ENCODE measurements at places on chromosomes 7 and 10.

DNA sequence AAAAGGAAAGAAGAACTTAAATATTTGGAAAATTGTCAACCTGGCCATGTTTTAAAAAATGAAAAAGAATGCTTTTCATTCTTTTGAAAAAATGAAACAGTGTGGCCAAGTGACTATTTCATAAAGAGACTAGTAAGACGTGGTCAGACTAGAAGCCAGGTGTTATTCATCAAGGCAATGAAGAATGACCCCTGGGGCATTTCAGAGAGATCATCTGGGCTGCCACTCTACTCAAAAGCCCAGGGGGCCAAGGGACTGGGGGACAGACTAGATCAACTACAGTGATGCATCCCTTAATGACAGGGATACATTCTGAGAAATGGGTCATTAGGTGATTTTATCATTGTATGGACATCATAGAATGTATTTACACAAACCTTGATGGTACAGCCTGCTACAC lies 199.4 kb downstream of the STK31 start:
- DNase-seq: no peak

GRCh38 chr10:25978771-25979170 lies 44.7 kb downstream of the MYO3A start:
- no peak for DNase-seq

DNA sequence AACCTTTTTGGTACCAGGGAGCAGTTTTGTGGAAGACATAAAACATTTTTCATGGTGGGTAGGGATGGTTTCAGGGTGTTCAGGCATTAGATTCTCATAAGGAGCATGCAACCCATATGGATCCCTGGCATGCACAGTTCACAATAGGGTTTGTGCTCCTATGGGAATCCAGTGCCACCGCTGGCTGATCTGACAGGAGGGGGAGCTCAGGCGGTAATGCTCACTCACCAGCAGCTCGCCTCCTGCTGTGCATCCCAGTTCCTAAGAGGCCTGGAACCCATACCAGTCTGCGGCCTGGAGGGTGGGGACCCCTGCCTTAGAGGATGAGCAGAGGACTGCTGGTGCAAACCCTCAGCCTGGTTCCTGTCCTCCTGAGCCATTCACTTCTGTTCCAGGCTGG lies 561.7 kb downstream of the SDK1 start:
- no peak for DNase-seq

DNA sequence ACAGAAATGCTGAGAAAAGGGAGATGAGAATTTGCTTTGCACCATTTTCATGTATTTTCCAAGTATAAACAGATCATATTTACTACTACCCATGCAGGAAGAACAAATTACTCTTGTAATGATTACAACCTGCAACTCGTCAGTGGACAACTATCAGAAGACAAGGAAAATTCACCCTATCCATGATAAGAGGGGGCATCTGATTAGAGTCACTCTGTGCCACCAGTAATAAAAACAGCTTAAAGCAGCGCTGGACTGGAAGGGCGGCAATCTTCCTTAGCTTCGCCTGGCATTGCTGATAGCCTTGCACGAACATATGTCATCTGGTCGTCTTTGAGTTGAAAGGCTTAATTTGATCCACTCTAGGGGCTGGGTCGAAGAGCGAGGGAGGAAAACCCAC lies 162.7 kb downstream of the SFMBT2 start:
- DNase-seq: no peak

DNA sequence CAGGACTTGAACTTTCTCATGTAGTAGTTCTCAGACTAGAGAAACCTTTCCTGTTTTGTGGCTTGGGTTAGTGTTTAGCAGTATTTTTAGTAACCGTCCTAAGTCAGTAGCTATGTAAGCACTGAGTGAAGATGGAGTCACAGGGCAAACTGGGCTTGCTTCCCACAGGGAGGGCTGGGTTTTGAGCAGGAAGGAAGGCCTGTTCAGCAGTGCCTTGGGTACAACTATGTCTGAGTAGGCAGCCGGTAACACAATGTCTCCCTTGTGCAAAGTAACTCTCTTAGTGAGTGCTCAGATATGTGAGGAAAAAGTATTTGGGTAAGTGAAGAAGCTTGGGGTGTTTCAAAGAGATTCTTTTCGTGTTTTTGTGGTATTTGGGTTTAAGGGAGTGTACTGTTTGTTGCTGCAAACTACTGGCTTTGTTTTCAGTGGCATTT lies 96.4 kb downstream of the CCSER2 start:
- DNase-seq: no peak

- no peak for DNase-seq
Measured at GRCh38 chr10:5987747-5988146, 10.4 kb upstream of the IL15RA start.

Measured in activated CD8-positive, alpha-beta memory T cell treated with anti-CD3 and anti-CD28 coated beads for 1 hour (primary cell).